Gastrocnemius medialis (tissue), 4 donors: ENCODE measurements at places on chromosomes 1 and 21. TPM values are rescaled to one million over a fixed set of nuclear protein-coding genes. Genes with fewer than 3 reads are reported as not detected.

DNA sequence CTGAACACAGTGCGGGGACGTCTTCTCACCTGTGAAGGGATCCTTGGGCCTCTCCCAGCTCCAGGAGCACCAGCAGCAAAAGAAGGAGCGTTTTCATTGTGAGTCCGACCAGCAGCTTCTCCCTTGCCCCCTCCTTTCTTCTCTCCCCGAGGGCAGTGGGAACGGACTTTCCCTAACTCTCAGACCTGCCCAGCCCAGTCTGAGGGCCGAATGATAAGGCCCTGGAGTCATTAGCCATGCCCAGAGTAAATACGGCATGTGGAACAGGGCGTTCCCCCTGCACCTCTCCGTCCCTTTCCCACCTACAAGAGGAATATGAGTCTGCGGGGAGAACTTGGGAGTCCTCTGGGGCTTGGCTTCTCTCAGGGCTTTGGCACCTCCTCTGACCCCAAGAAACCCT, at the start of gene CTSE:
Gene CTSE (minus strand): TSS at position 201 of the 400 bp plus-strand sequence. CDS start 104 bp downstream, at position 97.
- no peaks in the 10 kb centered on the region for H3K4me1 ChIP-seq
- no peaks in the 10 kb centered on the region for H3K27me3 ChIP-seq
- no peaks in the 10 kb centered on the region for H3K36me3 ChIP-seq
- no peak within 1 kb of the TSS for H3K27ac ChIP-seq

DNA sequence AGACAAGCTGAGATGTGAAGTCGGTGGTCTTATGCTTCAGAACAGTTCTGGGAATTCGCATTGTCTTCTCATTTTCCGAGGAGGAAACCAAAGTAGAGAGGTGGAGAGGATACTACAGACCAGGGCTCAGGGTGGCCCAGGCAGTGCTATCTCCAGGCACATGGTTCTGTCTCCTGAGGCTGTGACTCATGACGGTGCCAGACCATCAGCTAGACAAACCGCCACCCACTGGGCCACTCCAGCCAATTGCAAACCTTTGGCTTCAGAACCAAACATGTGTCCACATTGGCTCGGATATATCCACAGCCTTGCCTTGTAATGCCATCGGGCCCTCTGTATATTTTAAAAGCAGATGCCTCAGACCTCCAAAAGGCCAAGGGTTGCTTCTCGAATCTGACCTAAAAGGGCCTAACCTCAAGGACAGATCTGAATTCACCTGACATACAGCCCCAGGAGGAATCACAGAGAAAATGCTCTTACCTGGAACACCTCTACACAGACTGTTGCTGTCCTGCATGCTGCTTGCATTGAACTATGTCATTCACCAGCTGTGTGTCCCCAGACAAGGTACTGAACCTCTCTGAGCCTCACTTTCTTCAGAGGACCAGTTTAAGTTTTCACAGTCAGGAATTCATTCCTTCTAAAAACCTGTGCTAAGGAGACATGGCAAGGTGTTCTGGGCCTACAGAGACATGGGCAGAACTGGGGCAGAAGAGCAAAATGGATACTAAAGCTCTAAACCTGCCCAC, 224.9 kb upstream of the JUN start:
- H3K27me3 ChIP-seq, result no peaks in the 10 kb centered on the region
- H3K4me1 ChIP-seq, result peaks cover 47% of the 10 kb centered on the region
- DNase-seq, result peak; percentile 66
- no peak overlapping the region for H3K4me3 ChIP-seq

GRCh38 chr1:7614576-7615074, 156.5 kb upstream of the VAMP3 start:
- no peaks in the 10 kb centered on the region for H3K27me3 ChIP-seq
- no peak overlapping the region for H3K27ac ChIP-seq
- DNase-seq, result no peak
- H3K36me3 ChIP-seq, result no peaks in the 10 kb centered on the region
- peaks cover 8% of the 10 kb centered on the region for H3K4me1 ChIP-seq
- no peak overlapping the region for H3K4me3 ChIP-seq

DNA sequence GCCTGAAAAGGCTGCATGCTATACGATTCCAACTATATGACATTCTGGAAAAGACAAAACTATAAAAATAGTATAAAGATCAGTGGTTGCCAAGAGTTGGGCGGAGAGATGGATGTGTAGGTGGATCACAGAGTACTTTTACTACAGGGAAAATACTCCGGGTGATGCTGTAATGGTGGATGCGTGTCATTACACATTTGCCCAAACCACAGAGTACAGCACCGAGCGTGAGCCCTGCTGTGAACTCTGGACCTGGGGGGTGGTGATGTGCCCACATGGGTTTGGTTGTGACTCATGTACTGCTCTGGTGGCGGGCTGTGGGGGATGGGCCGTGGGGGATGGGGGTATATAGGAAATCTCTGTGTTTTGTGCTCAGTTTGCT, 162.7 kb upstream of the COL6A1 start:
- H3K27me3 ChIP-seq, result no peaks in the 10 kb centered on the region
- DNase-seq, result no peak

GRCh38 chr21:43786300-43786806, 3.0 kb upstream of the RRP1 start:
- no peaks in the 10 kb centered on the region for H3K27me3 ChIP-seq
- H3K36me3 ChIP-seq, result peaks cover under 1% of the 10 kb centered on the region
- H3K4me3 ChIP-seq, result no peak overlapping the region
- no peak overlapping the region for H3K27ac ChIP-seq

- no peaks in the 10 kb centered on the region for H3K27me3 ChIP-seq
- H3K36me3 ChIP-seq, result no peaks in the 10 kb centered on the region
- H3K27ac ChIP-seq, result no peak overlapping the region
- no peaks in the 10 kb centered on the region for H3K4me1 ChIP-seq
These were observed 41.8 kb upstream of the USP25 start for GRCh38 chr21:15688016-15688415.

DNA sequence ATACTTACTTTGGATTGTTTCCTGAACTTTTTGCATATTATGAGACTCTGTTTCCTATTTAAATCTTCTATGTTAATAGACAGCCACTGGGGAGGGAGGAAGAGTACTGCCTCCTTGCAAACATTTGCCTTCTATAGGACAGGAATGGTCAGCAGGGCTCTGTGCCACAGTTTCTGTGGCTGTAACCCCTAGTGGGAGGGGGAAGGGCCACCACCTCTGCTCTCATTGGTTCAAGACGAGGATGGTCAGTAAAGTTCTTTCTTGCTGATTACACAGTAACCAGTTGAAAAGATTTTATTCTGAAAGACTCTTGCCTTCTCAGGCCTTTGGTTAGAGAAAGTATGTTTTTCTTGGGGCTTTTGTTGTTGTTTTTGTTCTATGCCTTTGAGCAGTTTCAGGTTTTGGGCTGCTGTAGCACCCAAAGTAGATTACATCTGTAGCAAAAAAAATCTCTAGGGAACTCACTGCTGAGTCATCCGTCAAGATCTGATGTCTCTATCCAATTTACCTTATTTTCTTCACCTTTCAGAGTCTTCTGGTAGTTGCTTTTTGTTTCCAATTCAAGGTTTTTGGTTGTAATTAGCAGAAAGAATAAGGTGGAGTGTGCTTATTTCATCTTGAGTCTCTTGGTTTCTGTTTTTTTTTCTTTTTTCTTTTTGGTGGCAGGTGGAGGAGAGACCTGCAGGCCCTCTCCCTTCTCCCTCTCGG, 23.1 kb downstream of the SLC35A3 start:
- no peaks in the 10 kb centered on the region for H3K4me1 ChIP-seq
- no peaks in the 10 kb centered on the region for H3K27me3 ChIP-seq
- no peak overlapping the region for H3K4me3 ChIP-seq

- no peak overlapping the region for H3K27ac ChIP-seq
- no peak for DNase-seq
- no peaks in the 10 kb centered on the region for H3K36me3 ChIP-seq
- no peaks in the 10 kb centered on the region for H3K27me3 ChIP-seq
- H3K4me3 ChIP-seq, result no peak overlapping the region
- no peaks in the 10 kb centered on the region for H3K4me1 ChIP-seq
These were observed 5.7 kb upstream of the ELF3 start for GRCh38 chr1:202004711-202005110.

DNA sequence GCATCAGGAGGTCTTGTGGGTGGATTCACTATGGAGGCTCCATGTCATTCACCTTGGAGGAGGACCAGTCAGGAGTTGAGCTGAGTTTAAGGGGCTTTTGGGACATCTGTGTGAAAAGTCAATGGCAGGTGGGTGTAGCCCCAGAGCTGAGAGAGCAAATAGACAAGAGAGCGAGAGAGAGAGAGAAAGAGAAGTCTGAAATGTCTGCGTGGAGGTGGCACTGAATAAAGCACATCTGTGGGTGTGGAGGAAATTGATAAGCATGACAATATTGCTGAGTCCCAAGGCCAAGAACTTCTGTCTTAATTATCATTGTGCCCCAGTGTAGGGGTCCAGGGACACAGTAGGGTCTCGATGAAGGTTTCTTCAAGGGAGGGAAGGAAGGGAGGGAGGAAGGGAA, 79.5 kb upstream of the VAMP3 start:
- no peaks in the 10 kb centered on the region for H3K4me1 ChIP-seq
- H3K27ac ChIP-seq, result no peak overlapping the region
- no peak for DNase-seq
- H3K27me3 ChIP-seq, result no peaks in the 10 kb centered on the region

- no peaks in the 10 kb centered on the region for H3K4me1 ChIP-seq
- no peak overlapping the region for H3K4me3 ChIP-seq
- H3K36me3 ChIP-seq, result no peaks in the 10 kb centered on the region
- no peak overlapping the region for H3K27ac ChIP-seq
These were observed 40.1 kb upstream of the BECN2 start for GRCh38 chr1:241917487-241917886.

DNA sequence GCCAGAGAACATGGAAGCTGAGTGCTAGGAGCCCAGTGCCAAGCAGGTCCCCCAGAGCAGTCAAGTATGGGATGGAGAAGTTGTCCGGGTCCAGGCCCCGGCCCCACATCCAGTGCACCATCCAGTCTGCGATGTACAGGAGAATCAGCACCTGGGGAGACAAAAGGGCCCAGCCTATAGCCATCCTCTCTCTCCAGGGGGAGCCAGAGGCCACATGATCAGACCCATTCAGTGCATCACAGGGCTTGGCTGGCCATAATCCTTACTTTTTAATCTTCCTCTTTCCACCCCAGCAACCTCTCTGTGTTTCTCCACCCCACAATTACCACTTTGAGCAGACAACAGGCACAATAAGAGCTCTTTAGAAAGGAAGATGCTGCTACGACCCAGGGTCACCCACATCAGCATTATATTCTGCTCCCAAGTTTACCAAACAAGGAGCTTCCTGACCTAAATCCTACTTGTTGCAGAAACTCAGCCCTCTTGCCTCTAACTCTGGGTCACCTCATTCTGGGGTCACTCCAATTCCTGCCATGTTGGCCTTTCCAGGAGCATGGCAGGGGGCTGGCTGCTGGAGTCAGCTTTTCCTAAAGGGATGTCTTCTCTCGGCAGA, 16.4 kb upstream of the RAB29 start:
- H3K27ac ChIP-seq, result peak overlapping the region; percentile 37
- no peaks in the 10 kb centered on the region for H3K27me3 ChIP-seq
- peak; percentile 37 for DNase-seq

DNA sequence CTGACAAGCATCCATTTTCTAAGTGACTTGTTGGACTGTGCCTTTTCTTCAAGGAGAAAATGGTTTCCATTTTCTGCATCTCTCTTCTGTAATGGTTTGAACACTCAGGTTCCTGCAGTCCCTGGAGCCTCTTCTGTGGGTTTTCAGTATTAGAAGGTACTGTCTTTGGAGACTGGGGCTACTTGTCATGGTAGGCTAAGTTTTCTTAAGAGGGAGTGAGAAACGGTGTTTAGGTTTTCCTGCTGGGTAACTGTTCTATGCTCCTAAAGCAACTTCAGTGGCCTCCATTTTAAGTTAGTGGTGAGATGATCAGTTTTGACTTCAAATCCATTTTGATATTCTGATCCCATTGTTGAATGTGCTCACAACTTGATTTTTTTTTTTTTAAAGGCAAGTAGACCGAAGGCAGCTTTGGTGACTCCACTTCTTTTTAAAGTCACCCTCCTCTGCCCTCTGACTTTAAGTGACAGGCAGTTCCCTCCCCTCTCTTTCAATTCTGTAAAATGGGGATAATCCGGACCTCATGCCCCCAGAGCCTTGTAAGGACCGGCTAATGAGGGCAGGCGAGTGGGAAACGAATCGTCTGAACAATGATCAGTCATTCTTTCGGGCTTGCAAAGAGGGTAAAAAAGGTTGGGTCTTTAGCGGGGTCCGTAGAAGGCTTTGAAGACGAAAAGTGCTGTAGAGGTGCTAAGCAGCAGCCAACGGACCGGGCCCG, 1.0 kb upstream of the ARID1A start:
- peak overlapping the region; percentile 85 for H3K4me3 ChIP-seq
- no peaks in the 10 kb centered on the region for H3K27me3 ChIP-seq
- peak overlapping the region; percentile 95 for H3K27ac ChIP-seq
- no peak for DNase-seq

DNA sequence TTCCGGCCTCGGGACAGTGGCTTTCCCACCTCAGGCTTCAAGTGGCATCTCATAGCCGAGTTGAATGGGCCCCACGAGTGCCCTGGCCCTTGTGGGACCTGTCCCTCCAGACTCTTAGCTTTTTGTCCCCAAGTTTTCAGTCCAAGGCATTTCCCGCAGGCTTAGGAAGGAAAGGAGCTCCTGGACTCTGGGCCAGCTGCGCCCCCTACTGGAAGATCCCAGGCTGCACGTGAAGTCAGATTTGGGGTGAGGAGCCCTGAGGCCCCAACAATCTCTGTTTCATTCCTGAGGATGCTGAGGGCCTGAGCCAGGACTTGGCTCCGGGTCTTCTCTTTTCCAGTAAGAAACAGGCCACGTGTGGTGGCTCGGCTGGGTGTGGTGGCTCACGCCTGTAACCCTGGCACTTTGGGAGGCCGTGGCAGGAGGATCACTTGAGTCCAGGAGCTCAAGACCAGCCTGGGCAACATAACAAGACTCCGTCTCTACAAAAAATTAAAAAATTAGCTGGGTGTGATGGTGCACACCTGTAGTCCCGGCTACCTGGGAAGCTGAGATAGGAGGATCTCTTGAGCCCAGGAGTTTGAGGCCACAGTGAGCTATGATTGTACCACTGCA, 67.4 kb downstream of the ARHGEF10L start:
- peaks cover 13% of the 10 kb centered on the region for H3K4me1 ChIP-seq
- peak overlapping the region; percentile 73 for H3K27ac ChIP-seq
- H3K27me3 ChIP-seq, result no peaks in the 10 kb centered on the region
- H3K36me3 ChIP-seq, result no peaks in the 10 kb centered on the region

TMOD4 gene
- total RNA-seq, result 151 TPM

OR2L5 gene
- not detected for total RNA-seq

HCN3 gene
- 0.18 TPM for total RNA-seq

HES5 gene
- total RNA-seq, result not detected

LRRC71 gene
- total RNA-seq, result not detected
